ENCODE measurements at places on chromosomes 4 and X. TPM values are rescaled to one million over a fixed set of nuclear protein-coding genes. Genes with fewer than 3 reads are reported as not detected.

- DNase-seq, result no peak
Measured at GRCh38 chr4:73885574-73886267, 16.5 kb downstream of the CXCL1 start.

- DNase-seq, result no peak
Measured at GRCh38 chr4:105274504-105274903, 127.8 kb downstream of the TET2 start.

DNA sequence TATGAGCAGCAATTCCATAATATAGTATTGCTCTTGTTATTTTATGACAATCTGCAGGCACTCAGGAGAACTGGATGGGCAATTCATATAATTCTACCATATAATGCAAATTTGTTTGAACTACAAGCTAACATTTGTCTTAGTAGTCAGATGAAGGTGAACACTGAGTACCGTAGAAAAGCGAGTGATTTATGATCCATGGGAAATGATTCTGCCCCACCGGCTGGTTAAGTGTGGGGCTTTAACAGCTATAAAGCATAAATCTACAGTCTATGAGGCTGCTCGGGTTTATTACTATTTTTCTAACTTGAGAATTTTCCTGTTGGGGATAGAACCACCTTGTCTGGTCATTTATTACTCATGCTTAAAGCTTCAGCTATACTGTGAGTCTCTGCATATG is 275.5 kb downstream of the PCDH10 start:
- DNase-seq, result no peak

GRCh38 chrX:116172976-116173375 is 2.4 kb downstream of the AGTR2 start:
- DNase-seq, result no peak

- no peak for DNase-seq
Measured at GRCh38 chrX:53984895-53985294, 59.4 kb downstream of the PHF8 start.

DNA sequence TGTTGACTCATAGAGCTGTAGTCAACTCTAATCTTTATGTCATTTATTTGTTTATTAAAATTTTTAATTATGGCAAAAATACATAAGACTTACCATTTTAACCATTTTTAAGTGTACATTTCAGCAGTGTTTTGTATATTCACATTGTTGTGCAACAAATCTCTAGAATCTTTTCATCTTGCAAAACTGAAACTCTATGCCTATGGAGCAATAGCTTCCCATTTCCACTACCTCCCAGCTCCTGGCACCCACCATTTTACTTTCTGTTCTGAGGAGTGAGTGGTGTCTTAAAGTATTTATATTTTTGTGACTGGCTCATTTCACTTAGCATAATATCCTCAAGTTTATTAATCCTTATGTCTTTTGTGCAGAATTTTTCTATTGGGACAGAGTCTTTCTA is 181.0 kb downstream of the GPAT3 start:
- no peak for DNase-seq

GRCh38 chr4:140312100-140312499 is 61.3 kb upstream of the SCOC start:
- no peak for DNase-seq

- no peak for DNase-seq
Measured at GRCh38 chr4:57093845-57094831, 16.0 kb downstream of the IGFBP7 start.

Gene IL3RA
- total RNA-seq, result 21.6 TPM
